ENCODE measurements at places on chromosomes 11 and 22. TPM values are rescaled to one million over a fixed set of nuclear protein-coding genes. Genes with fewer than 3 reads are reported as not detected.

The KCNQ1OT1 gene
- 0.33 TPM for total RNA-seq

The OR51E2 gene
- total RNA-seq, result 0.10 TPM

GRCh38 chr11:107740271-107740670 is 28.4 kb upstream of the SLN start:
- DNase-seq, result no peak

GRCh38 chr11:75237050-75237449 is 3.5 kb upstream of the TPBGL start:
- DNase-seq, result no peak

GRCh38 chr11:34065505-34066203 is 14.1 kb downstream of the CAPRIN1 start:
- no peak for DNase-seq

- DNase-seq, result no peak
These were observed 1.9 kb upstream of the TYR start for GRCh38 chr11:89175796-89176195.

DNA sequence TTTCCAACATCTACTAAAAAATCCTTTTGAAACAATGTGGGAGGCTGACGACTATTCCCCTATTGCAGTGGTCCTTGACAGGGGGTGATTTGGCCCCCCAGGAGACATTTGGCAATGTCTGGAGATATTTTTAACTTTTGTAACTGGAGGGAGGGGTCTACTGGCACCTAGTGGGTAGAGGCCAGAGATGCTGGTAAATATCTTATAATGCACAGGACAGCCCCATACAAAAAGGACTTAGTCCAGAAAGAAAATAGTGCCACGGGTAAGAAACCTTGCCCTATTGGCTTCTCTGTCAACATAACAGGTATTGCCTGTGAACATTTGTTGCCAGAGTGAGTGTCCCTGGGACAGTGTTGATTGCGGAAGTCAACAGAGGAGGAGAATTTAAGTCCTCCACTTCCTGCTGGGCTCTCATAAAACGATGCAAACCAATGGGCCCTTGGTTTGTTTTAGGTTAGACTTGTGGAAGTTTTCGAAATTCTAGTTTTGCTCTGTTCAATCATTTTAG is 101.6 kb downstream of the MAML2 start:
- no peak for DNase-seq

Measured in heart left ventricle (tissue), 16 donors.